NCI-H1048 (cell line): ENCODE measurements at places on chromosomes 4 and X.

DNA sequence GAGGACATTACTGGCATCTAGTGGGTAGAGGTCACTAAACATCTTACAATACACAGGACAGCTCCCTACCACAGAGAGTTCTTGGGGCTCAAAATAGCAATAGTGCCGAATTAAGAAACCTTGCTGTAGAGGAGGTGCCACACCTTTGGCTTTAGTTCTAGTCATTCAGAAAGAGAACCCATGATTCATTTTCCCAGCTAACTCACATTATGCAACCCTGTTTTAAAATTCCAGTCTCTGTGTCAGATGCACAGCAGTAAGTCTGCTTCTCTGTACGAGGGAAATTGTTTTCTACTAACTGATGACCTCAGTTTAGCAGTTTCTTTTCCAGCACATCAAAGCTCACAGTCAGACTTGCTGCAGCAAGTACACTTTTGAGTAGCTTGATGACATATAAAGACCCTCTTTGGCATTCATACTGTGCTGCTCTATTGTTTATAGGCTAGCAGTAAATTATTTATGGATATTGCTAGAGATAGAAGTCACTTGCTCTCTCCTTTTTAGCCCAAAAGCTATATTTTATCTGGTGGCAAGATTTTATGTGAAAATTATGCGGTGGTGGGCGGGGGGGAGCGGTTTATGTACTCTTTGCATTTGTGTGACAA lies 487.8 kb upstream of the MAGEB18 start:
- no peak for DNase-seq

DNA sequence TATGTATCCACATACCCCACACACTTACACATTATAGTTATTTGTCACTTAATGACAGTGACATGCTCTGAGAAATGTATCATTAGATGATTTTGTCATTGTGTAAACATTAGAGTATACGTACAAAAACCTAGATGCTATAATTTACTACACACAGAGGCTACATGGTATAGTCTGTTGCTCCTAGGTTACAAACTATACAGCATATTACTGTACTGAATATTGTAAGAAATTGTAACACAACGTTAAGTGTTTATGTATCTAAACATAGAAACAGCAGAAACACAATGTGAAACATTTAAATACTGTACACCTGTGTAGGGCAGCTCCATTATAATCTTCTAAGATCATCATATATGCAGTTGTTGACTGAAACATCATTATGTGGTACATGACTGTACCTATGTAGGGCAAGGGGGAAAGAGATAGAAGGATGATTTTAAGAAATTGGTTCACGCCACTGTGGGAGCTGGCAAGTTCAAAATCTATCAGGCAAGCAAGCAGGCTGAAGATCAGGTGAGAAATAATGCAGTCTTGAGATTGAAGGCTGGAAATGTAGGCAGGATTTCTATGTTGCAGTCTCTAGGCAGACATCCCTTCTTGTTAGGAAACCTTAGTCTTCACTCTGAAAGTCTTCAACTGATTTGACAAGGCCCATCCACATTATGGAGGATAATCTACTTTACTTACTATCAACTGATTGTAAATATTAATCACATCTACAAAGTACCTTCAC lies 78.0 kb upstream of the CPEB2 start:
- DNase-seq, result no peak

DNA sequence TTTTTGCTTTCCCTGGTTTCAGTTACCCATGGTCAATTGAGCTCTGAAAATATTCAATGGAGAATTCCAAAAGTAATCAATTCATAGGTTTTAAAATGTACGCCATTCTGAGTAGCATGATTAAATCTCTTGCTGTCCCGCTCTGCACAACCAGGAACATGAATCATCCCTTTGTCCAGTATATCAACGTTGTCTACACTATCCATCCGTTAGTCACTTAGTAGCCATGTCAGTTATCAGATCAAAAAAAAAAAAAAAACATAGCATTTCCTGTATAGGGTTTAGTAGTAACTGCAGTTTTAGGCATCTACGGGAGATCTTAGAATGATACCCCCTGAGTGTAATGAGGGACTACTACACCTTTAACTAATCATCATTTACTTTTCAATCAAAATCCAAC lies 15.1 kb downstream of the LAMP2 start:
- DNase-seq, result no peak

- no peak for DNase-seq
Observed at GRCh38 chr4:82851885-82852750, 38.8 kb downstream of the SEC31A start.

GRCh38 chr4:92305148-92305877 lies 1.5 kb downstream of the GRID2 start:
- DNase-seq, result peak; percentile 34

DNA sequence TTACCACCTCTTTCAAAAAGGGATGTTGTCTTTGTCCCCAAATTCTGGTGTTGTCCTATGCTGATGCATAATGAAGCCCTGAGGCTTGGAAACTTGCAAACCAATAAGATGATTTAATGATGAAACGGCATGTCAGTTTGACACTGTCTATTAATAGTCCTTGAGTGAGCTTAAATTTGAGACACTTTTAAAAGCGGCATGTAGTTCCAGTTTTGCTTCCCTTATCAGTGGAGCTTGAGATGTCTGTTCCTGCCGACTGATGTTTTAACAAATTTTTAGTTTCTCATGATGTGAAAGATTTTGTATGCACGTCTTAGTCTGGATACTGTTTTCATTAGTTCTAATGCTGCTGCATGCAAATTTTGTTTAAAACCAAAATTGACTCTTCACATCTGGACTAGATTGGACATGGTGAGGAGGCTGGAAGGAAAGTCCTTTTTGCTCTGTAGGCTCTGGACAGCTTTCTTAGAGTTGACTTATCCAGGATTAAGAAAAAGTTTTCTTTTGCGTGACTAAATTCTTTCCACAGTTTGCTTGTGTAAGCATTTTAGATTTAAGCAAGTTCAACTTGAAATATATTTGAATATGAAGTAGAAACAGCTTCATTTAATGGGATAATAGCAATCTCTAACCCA lies 11.7 kb downstream of the C1GALT1C1 start:
- no peak for DNase-seq

DNA sequence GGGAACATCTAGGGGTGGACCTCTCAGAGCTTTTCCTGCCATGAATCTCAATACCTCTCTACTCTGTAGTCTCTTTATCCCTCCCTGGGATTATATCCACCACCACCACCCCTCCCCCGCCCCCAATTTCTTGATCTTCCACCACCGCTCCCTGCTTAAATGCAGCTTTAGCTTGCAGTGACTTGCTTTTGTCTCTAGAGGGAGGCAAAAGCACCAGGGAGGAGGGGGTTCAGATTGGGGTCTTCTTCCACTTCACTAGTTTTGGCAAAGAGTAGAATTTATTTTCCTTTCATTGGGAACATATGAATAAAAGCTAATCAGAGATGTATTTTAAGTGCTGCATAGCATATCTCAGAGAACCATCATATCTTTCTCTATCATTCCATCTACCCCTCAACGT lies 5.5 kb downstream of the ARHGAP36 start:
- no peak for DNase-seq

- no peak for DNase-seq
Observed at GRCh38 chrX:101605728-101606127, 12.1 kb downstream of the ARMCX6 start.

GRCh38 chrX:69027181-69028005 lies 137.9 kb downstream of the PJA1 start:
- no peak for DNase-seq

DNA sequence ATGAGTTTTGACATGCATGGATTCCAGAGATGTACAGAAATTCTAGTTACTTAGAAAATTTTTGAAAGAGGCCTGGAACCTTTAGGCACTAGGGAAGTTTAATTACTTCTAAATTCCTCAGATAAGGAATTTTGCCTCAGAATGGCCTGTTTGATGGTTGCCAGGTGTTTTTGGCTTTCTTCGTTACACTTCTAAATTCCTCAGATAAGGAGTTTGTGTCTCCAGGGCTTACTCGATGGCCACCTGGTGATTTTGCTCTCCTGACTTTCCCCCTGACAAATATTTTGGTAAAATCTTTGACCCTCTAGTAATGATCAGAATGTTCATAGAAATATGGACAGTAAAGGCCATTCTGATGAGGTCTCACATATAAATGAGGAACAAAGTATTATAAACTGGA lies 64.3 kb downstream of the BEX3 start:
- no peak for DNase-seq

- DNase-seq, result no peak
Observed at GRCh38 chrX:135484641-135485289, 35.7 kb upstream of the INTS6L start.

- no peak for DNase-seq
Observed at GRCh38 chr4:13159041-13159620, 325.0 kb downstream of the RAB28 start.

- DNase-seq, result no peak
Observed at GRCh38 chr4:52106191-52106590, 55.1 kb downstream of the SPATA18 start.

DNA sequence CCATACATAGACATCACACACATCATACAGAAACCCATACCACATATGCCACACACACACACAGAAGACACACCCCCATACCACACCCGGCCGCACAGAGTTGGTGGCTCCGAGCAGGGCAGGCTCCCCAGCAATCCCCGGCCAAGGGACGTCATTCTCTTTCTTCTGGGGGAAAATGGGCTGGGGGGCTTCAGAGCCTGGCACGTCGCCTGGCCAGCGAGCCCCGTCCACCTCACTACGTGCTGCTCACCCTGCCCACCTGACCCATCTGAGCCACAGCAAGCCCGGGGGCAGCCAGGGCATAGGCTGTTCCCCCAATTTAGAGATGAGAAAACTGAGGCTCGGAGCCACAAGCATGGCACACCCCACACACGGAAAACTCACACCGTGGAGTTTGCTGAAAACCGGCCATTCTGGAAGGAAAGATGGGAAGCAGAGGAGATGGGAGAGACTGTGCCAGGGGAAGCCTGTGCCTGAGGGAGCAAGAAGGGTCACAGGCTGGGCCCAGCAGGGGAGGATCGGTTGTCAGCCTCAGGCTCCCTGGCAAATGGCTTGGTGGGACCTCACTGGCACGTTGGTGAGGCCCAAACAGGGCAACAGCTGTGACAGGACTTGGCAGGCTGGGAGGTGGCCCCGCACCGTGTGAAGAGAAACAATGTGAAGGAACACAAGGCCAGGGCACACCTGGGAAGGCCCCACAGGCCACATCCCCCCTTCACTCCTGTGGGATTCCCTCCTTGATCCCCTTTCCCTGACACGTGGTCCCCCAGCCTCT lies 73.2 kb downstream of the JAKMIP1 start:
- no peak for DNase-seq

GRCh38 chr4:23789762-23790161 lies 100.1 kb downstream of the PPARGC1A start:
- no peak for DNase-seq

DNA sequence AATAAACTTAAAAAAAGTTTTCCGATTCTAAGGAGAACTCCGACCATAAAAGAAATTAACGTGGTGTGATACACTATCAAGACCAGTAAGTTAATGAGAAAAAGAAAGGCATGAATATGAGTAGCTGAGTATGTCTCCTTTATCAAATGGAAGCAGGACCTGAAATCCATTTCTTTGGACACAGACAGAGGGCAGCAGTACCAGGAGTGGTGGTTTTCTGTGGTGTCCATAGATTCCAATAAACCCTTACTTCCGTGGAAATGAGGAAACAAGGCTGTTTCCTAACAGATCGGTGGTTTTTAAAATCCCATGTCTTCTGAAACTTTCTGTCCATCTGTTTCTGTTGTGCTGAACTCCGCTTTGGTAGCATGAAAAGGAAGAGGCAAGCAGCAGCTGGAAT lies 128.5 kb upstream of the TSPAN5 start:
- DNase-seq, result no peak

- DNase-seq, result no peak
Observed at GRCh38 chr4:156931267-156931666, 40.3 kb downstream of the PDGFC start.

DNA sequence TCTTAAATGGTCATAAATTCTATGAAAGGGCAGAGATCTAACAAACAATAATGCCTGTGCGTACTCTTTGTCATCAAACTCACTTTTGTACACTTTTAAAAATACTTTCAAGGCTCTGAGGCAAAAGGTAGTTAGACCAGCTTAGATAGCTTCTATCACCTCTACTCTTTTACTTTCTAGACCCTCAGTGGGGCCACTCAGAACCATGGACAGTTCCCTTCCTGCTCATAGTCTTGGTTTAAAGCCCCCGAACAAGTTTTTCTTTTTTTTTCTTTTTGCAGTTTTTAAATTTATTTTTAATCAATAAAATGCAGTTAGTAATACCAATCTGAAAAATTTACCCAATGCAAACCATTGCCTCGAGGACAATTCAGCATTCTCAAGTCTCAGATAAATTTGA lies 460.5 kb upstream of the CNKSR2 start:
- no peak for DNase-seq

- no peak for DNase-seq
Observed at GRCh38 chr4:46390355-46391058, 579 bp upstream of the GABRA2 start.

DNA sequence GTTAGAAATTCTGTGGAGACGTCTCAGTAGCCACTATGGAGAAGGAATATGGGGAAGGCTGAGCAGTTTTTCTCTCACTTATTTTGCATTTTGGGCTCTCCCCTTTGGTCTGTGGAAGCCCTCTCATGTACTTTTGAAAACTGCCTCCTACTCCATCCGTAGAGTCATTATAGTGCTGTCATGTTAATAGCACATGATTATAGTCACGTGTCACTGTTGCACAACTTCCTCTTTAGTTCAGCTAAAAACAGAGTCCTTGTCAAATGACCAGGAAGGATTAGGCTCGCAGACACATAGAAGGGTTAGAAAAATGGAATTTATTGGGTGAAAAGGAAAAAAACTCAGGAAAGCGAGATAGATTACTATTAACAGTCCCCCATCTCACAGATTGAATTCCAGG lies 258.2 kb upstream of the CXorf51A start:
- no peak for DNase-seq

GRCh38 chrX:108186811-108187210 lies 95.2 kb downstream of the ATG4A start:
- DNase-seq, result no peak

DNA sequence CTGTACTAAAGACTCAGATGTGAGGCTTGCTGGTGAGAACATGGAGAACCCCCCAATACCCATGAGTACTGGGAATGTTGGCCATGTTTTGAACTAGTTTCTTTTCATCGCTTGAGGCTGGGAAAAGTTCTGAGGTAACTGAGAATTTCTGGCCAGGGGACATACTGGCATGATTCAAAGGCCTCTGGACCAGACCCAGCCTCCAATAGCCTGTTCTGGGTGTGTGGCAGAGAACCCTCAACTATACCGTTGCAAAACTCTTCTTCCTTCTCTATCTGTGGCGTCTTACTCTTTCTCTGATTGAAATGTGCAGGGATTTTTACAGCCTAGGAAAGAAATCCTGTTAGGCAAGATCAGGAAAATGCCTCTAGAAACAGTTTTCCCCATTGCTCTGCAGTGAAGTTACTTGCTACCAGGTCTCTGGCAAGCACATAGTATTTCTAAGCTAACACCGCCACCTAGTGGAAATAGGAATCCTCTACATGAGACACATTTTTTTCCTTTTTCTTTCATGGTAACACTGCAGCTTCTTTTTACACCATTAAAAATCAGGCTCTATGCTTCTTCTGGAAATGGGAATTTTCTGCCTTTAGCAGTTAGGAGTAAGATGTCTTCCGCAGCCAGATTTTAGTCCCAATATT lies 170.7 kb upstream of the ZCCHC13 start:
- DNase-seq, result peak; percentile 8
